ENCODE measurements at places on chromosomes 12 and 14. TPM values are rescaled to one million over a fixed set of nuclear protein-coding genes. Genes with fewer than 3 reads are reported as not detected.
A peak's percentile ranks its signal among the peaks of the same experiment; 100 is the strongest.

DNA sequence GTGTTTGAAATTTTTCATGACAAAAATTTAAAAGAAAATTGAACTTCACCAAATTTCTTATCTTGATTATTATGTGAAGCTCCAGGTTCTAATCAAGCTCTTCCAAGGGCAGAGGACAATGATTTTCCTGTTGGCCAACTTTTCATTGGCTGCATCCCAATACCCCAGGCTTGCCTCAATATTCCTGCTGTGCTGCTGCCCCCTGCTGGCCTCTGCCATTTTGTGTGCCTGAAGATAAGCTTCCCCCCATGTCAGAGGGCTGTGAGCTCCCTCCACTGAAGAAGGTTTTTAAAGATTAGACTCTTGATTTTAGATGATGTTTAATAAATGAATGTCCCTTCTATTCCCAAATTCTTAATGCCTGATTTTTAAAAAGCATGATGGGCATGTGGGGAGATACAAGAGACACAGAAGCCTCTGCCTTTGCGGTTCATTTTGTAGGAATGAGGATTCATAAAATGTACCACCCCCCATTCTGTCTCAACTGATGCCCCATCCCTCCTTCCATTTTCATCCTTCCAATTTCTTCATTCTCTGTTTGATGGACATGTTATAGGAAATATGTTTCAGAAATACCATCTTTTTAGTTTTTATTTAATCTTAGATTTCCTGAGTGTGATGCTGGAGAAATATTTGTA is 76.7 kb upstream of the RGS6 start:
- DNase-seq, result peak; percentile 56

DNA sequence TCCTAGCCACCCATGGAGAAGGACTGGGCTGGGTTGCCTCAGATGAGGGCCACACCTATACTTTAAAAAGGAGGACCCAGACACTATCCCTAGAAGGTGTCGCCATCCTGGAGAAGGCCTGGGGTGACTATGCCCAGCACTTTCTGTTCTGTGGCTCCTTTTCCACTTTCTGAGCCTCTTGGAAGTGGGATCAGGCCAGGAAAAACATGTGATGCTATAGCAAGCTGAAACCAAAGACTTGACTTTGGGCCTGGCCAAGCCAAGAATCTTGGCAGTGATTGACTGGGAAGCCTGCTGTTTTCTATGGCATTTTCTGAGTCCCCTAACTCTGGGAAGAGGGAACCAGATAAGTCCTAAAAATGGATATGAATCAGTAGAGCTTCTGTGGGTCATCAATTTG is 332.3 kb downstream of the ZFP36L1 start:
- no peak for DNase-seq

- no peak for DNase-seq
These were observed 92.3 kb upstream of the SLC38A2 start for GRCh38 chr12:46464863-46465262.

AMN gene
- total RNA-seq, result 0.92 TPM

- DNase-seq, result no peak
These were observed 167.2 kb downstream of the KTN1 start for GRCh38 chr14:55747186-55747585.

All from H7 (cell line).